Muscle of back (tissue), 13 donors: ENCODE measurements at places on chromosomes 5 and 9.

DNA sequence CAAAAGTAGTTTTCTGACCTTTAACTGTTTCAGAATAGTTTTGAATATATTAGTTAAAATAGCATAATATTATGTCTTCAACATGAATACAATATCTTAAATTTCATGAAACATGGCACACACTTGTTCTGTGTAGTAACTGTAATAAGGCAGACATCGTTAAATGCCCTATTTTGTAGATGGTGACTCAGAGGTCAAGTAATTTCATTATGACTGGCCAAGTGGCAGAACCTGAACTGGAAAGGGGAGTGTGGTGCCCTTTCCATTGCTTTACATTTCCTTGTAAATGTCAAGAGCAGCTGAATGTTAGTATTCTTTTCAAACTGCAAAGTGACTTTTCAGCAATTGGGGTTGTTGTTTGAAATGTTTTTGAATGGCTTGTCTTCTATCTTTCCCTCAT lies 201.2 kb upstream of the CDKN2B start:
- no peak for DNase-seq

DNA sequence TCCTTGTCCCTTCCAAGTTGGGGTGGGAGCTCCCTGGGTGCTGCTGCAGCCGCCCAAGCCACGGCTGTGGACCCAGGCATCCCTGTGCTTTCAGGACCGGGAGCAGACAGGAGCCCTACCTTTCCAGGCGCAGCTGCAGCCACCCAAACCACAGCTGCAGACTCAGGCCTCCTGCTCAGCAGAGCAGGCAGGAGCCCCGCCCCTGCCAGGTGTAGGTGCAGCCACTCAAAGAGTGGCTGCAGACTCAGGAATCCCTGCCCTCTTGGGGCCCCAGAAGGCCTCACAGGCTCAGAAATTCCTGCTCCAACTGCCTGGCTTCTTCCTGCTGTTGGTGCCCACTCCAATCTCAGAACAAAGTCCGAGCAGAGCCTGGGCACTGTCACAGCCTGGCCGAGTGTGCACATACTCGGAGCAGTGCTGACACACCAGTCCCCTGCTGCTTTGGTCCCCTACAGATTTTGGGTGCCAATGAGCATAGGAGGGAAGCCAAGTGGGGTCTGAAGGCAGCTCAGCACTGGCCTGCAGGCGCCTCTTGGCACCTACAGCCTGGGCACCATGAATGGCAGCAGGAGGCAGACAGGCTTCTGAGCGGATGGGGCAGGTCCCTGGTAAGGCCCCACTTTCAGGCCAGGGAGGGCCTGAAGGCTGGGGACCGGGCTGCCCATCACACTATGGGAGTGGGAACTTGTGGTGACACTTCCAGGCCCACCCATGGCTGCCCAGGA lies 6.0 kb upstream of the TESK1 start:
- no peak for DNase-seq

- no peak for DNase-seq
Observed at GRCh38 chr5:74516211-74516636, 124.3 kb downstream of the ENC1 start.

GRCh38 chr9:88681434-88681833 lies 146.5 kb downstream of the NXNL2 start:
- DNase-seq: no peak

DNA sequence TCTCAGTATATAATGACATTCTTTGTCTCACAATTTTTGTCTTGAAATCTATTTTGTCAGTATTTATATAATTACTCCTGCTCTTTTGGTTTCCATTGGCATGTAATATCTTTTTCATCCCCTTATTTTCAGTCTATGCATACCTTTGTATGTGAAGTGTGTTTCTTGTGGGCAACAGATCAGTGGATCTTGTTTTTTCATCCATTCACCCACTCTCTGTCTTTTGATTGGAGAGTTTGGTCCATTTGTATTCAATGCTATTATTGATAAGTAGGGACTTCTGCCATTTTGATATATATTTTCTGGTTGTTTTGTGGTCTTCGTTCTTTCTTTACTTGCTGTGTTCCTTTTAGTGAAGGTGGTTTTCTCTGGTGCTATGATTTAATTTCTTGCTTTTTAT lies 10.9 kb downstream of the RIC1 start:
- no peak for DNase-seq
